ENCODE measurements at places on chromosomes 12 and 14.

DNA sequence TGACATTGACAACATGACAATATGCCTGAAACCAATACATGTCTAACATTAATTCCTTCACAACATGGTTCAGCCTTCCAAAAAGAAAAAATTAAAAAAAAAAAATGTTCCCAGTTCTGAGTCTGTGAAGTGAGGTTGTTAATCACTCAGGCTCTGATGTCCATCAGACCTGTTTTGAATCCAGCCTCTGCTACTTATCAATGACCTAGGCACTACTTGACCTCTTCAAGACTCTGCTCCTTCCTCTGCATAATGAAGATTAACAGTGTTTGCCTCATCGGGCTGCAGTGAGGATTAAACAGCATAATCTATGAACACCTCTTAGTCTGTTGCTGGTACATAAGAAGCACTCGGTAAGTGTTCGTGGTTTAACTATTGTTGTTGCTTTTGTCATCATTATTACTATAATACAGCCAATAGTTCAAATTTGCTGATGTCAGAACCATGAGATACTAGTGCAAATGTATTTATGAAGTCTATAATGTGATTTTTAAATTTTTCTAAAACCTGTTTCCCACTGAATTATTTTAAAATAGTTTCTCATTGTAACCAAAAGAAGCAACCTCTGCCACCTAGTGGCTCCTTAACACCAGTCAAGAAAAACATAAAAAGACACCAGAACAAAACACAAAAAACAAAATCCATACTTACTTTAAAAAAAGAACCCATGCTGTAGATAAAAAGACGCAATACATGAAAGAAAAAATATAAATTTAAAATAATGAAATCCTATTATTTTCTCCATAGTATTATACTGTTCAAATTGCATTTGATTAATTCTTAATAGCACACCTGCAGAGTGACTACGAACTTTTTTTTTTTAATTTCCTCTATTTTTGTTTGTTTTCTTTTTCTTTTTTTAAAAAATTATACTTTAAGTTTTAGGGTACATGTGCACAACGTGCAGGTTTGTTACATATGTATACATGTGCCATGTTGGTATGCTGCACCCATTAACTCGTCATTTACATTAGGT is 20.3 kb upstream of the TMX1 start:
- DNase-seq: peak; percentile 61

DNA sequence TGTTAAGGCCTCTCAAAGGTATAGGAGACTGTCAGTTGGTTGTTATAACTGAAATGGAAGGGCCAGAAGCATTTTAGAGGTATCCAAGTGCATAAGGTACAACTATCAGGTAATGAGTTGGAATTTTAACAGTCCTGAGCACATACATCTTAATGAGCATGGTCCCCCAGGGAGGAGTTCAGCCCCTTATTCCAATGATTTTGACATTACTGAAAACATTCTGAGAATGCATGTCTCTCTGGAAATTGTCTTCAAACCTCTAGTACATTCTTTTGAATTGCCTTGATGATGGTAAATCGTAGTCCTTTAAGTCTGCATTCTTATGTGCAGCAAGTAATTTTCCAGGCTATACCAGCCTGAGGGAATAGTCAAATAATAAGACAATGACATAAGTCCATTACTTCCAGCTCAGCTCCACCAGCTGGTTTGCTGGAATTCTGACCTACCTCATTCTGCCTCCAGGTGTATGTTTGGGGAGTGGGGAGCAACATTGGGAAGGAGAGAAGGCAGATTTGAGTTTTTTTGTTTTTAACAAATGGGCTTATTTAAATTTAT is 239.2 kb downstream of the MSRB3 start:
- no peak for DNase-seq

- DNase-seq: no peak
Measured at GRCh38 chr12:65152596-65152995, 16.8 kb upstream of the LEMD3 start.

- peak; percentile 30 for DNase-seq
Measured at GRCh38 chr14:89542786-89543424, 125.9 kb upstream of the FOXN3 start.

- peak; percentile 75 for DNase-seq
Measured at GRCh38 chr12:42086031-42086430, 58.6 kb downstream of the GXYLT1 start.

- DNase-seq: no peak
Measured at GRCh38 chr12:66716522-66716921, 37.6 kb upstream of the GRIP1 start.

DNA sequence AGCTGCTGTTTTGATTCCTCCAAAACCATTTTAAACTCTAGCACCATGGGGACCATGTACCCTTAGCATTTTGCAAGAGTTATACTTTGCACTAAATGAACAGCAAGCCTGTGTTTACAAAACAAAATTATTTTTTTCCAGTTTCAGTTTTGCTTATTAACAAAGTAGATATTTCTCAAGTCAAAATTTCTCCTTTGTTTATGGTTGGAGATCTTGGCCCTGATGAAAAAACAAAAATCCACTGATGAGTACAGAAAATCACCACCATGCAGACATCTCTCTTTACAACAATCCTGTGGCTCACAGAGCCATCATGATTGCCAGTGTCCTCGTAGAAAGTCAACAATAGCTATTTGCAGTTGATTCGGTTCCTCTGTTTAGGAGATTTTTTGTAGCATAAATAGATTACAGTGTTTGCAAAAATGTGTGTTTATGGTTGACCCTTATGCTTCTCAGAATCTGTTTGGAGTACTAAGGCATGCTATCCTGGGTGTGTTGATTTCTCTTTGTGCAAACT is 201.1 kb upstream of the NUDT4 start:
- DNase-seq: no peak

DNA sequence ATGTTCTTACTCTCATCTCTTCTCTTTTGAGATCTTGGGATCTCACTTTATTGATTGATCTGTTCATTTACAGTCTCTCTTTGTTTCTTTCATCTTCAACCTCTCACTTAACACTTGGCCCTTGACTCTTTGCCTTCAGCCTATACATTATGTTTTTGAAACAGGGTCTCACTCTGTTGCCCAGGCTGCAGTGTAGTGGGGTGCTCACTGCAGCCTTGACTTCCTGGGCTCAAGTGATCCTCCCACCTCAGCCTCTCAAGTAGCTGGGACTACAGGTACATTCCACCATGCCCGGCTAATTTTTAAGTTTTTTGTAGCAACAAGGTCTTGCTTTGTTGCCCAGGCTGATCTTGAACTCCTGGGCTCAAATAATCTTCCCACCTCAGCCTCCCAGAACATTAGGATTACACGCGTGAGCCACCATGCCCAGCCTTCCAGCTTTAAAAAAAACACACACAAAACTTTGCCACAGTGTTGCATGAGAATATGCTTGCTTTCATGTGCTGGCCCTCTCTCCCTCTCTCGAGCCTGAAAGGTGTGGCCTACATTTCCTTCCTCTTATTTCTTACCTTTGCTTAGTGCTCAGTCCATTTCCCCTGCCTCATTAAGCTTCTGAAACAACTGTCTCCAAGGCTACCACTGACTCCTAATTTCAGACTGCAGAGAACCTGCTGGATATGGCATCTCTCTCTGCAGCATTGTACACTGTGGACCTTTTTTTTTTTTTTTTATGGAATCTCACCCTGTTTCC is 9.9 kb downstream of the DIP2B start:
- DNase-seq: no peak

- no peak for DNase-seq
Measured at GRCh38 chr12:1528791-1529190, 65.6 kb downstream of the FBXL14 start.

DNA sequence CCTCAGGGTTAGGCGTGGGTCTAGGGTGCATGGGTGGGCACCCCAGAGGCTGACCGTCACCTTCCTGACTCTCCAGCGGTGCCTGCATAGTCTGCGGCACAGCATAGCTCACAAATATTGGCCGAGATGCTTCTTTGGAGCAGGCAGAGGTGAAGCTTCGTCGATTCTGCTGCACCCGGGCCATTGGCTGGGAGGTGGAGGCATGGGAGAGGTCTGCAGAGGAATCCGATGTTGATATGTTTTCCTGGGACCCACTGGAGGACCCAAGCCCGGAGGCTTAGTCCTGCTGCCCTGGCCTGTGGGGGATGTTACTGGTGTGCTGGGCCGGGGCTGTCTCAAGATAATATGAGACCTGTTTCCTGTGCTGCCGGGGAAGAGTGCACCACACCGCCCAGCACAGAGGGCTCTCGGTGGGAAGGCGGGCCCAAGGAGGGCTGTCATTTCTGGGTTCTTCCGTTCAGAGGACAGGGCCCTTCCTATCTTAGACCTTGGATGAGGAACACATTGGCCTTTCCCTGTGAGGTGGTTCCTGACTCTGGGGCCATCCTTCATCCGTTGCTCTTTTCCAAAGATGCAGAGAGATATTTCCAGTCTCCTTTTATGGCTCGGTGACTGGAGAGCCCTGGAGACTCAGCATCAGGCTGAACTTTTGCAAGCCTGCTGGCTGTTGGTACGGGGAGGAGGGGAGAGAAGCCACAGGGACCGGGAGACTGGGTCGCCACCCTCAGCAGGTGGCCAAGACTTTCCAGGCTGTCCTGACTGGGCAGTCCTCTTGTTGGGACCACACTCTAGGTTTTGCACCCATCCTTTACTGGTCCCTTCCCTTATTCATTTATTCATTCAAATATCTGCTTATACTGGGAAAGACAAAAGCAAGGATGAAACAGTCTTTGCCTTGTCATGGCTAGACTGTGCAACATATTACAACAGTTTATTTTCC is 143.5 kb downstream of the TSPAN9 start:
- DNase-seq: no peak

DNA sequence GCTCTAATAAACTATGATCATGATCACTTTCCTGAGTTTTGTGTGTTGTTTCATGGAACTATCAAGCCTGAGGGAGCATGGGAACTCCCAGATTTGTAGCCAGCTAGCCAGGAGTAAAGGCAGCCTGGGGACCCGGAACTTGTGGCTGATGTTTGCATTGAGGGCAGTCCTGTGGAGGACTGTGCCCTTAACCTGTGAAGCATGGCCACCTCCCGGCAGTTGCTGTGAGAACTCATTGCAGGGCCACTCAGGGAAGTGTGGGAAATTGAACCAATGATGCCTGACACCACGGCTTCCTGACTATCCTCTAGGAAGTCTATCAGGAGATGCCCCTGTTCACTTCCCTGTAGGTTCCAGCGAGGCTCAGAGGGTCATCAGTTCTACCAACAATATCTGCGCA is 250.6 kb downstream of the DAD1 start:
- DNase-seq: no peak

DNA sequence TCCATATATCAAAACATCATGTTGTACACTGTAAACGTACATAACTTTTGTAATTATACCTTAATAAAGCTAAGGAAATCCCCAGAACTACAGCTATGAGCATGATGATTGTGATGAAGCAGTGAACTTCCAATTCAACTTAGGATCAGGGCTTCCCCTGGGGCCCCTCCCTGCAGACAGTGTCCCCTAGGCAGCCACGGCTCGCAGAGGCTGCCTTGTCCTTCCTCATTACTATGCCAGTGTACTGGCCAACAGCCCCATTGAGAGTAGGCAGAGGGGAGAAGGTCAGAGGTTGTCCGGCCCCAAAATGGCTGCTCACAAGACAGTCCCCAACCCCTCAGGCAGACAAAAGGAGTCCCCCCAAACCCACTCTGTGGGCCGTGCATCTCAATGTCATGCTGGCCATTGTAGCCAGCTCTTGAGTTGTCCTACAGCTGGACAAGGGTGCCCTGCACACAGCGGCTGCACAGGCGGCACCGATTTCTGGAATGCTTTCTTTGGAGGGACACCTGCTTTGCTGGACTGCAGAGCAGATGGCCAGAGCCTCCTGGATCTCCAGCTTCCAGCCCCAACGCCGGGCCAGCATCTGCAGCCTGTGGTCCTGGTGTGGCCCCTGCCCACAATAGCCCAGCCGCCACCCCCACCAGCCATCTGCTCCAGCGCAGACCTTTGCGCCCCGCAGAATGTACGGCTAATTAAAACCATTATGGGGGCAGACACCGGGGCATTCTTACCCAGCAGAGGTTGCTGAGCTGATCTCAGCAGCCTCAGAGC is 46.1 kb downstream of the NIN start:
- DNase-seq: no peak

DNA sequence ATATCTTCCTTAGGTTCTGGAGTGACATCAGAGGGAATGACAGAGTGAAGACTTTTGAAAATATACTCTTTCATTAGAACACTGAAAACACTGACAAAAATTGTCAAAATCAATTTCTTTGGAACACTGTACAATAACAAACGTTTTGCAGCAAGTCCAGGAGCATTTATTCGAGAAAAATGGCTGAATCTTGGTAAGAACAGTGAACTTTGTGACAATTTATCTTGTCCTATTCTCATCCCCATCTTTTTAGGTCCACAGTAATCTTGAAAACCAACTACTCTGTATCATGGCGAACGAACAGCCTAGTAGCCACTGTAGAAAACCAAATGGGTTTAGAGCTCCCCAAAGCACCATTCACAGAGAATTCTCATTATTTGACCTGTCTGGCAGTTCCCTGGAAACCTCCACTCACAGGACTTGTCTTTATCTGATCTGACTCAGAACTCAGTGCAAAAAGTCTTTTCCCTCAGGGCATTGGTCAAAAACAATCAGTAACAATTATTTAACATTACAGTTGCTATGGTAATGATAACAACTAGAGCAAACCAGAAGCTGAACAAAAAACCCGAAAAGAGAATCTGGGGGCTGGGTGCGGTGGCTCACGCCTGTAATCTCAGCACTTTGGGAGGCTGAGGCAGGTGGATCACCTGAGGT is 20.3 kb upstream of the PPP2R5E start:
- no peak for DNase-seq

- no peak for DNase-seq
Measured at GRCh38 chr14:54803926-54804537, 98.6 kb downstream of the GCH1 start.

- DNase-seq: no peak
Measured at GRCh38 chr12:77625441-77625840, 205.3 kb upstream of the NAV3 start.

- peak; percentile 27 for DNase-seq
Measured at GRCh38 chr14:100015251-100015655, 50.0 kb upstream of the EVL start.

GRCh38 chr12:70962226-70962794 is 41.8 kb upstream of the PTPRR start:
- no peak for DNase-seq

DNA sequence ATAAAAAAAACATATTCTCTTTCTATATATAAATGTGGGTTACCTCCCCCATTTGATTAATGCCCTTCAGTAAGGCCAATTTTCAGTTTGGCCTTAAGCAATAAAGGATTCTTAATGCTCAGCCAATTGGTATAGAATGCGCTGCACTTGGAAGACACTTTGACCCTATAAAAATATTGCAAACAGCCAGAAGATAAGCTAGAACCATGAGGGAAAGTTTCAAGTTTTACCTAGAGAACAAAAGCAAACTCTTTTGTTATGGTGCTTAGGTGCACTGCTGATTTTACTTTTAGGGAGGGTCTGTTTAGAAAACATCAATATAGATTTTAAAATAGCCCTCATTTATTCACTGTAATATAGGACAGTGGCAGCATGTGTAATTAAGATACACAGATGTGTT is 251.6 kb upstream of the SLC16A7 start:
- no peak for DNase-seq
